Hematopoietic multipotent progenitor cell treated with erythropoietin and hydrocortisone succinate and interleukin-3 and kit ligand, for 4 days (in vitro differentiated cells): ENCODE measurements at places on chromosomes 6 and 20.

GRCh38 chr6:149895048-149895590 lies 2.8 kb downstream of the RAET1E start:
- peak; percentile 40 for DNase-seq

DNA sequence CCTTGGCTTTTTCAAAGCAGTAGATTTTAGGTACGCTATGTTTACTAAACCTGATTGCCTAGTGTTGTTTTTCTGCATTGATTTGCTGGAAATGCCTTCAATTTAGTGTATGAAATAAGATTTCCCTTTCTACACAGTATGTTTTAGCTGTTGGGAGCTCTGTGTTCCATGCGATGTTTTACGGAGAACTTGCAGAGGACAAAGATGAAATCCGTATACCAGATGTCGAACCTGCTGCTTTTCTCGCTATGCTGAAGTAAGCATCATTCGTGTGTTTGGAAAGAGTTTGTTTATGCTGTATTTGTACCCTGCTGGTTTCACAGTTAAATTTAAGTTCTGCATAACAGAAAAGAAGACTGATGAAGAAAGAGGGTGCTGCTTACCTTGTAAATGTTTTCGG lies 1.9 kb downstream of the BTBD3 start:
- no peak for DNase-seq

- DNase-seq, result no peak
These were observed 69.4 kb upstream of the CLDN20 start for GRCh38 chr6:155194399-155194798.

- peak; percentile 50 for DNase-seq
These were observed 92.4 kb upstream of the MAFB start for GRCh38 chr20:40781327-40782042.

- DNase-seq, result no peak
These were observed 14.7 kb upstream of the ASXL1 start for GRCh38 chr20:32343439-32343838.
